ENCODE measurements at places on chromosomes 11 and 22.

DNA sequence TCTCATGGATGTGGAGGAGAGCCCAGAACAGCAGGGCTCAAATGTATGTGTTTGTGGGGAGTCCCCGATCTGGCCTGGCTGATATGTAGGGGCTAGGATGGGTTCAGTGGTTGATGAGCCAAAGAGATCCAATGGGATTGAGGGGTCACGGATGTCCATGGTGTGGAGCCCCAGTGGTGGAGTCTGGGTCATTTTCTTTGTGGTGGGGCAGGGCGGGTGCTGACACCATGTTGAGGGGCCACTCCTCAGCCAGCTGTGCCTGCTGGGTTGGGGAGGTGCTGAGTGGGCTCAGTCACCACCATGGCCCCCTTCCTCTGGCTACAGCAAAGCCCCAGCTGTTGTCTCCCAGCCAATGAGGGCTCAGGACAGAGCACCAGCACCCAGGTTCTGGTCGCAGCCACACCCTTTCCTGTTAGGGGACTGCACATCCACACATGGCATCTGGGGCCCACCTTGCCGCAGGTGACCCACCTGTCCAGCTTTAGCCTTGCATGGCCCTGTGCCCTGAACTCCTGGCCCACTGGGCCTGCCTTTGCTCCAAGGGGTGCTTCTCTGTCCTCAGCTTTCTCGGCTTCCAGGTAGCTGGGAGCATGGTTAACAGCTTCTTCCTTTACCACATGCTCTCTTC lies 3.2 kb upstream of the GNAZ start:
- DNase-seq: no peak

DNA sequence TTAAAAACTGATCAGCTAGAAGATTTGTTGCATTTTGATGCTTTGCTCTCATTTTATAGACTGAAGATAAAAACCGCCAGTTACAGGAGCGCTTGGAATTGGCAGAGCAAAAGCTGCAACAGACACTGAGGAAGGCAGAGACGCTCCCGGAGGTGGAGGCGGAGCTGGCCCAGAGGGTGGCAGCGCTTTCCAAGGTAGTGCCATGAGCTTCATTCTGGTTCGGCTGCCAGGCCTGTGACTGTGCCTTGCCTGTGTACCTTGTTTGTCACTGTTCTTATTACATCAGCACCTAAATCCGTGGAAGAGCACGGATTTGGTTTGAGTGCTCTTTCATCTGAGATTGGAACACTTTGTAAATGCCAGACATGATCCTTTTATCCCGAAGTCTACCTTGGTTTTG lies 61.4 kb downstream of the PPFIA1 start:
- DNase-seq: no peak

GRCh38 chr22:42632096-42632495 lies 8.3 kb downstream of the ATP5MGL start:
- no peak for DNase-seq

DNA sequence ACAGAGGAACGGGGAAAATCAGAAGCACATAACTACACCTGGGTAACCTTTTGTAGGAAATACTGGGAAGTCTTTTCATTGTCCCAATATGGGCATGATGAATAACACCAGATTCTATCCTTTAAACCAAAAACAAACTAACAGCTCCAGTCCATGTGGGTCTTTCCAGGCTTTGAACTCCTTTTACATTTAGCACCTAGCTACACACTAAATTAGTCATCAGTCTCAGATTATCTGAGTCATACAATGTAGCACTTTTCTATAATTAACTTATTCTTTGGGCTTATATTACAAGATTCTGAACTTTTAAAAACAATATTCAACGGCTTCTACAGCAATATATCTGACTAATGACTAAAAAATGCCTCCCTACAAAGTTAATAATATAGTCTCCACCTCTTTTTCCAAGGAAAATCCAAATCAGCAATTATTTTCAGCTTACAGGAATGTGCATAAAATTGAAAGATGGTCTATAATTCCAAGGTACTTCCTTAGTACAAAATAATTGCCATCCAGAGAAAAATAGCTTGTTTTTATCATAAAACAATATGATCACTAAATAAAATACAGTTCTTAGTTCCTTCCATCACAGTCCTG lies 26.3 kb downstream of the STK33 start:
- no peak for DNase-seq

DNA sequence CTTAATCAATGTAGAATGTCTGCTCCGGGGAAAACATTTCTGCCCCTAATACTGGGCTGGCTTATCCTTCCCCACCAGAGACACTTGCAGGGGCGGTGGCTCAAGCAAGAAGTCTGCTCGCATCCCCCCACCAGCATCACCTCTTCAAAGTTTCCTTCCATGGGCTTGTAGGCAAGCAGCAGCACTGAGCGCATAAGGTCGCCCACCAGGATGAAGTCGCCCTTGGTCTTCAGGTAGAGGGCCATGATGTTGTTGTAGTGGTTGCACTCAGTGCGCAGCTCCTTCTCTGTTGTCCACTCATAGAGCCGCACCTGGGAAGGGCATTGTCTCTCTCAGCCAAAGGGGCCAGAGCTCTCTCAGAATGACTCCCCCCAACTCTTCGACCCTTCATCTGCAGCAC lies 8.6 kb upstream of the VWCE start:
- no peak for DNase-seq

DNA sequence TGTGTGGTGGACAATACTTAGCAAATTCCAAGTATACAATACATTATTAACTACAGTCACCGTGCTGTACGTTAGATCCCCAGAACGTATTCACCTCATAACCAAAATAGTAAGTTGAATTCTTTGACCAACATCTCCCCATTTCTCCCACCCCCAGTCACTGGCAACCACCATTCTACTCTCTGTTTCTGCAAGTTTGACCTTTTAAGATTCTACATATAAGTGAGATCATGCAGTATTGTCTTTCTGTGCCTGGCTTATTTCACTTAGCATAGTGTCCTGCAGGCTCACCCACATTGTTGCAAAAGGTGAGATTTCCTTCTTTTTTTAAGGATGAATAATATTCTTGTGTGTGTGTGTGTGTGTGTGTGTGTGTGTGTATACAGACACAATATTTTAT lies 59.1 kb downstream of the IRAG1 start:
- no peak for DNase-seq

DNA sequence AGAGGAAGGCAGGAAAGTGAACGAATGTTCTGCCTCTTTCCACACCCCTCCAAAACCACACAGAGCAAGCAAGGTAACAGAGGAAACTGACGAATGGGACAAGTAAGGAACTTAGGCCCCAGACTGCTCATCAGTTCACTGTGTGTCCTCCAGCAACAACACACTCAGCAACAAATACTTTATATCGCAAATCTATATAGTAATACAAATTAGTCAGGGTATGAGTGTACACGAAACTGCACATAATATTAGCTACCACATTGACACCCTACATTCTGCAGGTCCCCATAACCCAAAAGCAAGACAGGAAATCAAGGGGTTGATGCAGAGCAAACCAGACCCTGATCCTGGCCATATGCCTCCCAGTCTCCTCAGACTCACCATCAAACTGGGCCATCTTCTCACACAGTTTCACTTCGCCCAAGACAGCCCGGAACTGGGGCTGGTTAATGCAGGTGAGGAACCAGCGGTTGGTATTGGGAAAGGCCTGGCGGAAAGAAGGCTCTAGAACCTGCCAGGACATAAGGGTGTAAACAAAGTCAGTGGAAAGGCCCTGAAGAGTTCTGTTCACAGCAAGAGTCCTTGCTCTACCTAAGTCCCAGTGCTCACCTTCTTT lies 6.6 kb downstream of the EEF1G start:
- no peak for DNase-seq

DNA sequence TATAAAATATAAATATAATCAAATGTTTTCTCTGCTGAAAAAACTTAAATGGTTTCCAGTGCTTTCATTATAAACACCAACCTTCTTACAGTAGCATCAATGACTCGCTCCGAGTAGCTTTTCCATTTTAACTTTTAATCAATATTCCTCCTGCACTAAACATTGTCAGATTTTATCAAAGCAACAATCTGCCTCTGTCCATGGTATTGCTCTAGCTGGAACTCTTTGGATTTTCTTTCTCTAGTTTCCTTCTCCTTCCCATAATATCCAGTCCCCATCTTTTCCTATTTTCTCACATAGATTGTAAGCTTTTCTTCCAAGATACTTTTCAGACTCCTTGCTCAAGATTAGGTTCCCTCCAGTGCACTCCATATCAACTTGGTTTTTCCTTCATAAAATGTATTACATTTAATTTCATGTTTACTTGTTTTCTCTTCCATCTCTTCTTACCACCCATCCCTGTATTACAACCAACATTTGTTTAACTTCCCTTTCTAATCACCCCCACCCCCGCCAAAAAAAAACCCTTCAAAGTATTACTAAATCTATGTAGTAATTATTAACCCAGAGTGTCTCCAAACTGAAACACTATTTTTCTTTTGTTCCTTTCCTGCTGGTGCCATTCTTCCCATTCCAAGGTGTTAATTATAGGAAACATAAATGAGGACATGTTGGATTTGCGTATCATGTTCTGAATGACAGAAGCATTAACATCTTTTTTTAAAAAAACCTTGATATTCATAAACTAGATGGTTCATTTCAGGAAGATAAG lies 716.5 kb downstream of the NELL1 start:
- DNase-seq: no peak

DNA sequence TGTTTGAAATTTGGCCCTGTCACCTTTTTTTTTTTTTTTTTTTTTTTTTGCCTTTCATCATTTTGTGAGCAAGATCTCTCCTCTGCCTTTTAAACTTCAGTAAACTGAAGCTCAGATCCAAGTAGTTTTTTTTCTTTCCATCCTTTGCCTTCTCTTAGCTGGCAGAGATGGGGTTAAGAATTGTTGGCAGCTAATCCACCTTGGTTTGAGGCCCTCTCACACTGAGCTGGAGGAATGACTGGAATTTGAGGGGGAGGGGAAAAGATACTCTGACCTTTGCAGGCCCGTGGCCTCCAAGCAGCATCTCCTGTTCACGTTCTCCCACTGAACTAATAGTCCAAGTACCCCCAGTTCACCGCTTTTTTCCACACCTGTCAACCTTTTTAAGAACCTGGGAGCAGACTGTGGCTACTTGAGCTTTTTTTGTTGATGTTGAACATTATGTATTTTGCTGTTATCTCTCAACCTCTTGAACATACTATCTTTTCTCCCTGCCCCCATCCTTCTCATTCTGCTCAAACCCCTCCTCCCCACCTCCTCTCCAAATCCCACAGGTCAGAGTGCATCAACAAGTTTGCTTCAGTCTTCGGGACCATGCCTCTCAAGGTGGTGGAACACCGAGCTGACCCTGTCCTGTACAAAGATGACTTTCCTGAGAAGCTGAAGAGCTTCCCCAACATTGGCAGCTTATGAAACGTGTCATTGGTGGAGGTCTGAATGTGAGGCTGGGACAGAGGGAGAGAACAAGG lies 66.2 kb downstream of the ALX4 start:
- no peak for DNase-seq

GRCh38 chr11:59154610-59155009 lies 12.0 kb downstream of the FAM111A start:
- no peak for DNase-seq

- DNase-seq: no peak
Measured at GRCh38 chr11:108909041-108909440, 244.2 kb downstream of the DDX10 start.

DNA sequence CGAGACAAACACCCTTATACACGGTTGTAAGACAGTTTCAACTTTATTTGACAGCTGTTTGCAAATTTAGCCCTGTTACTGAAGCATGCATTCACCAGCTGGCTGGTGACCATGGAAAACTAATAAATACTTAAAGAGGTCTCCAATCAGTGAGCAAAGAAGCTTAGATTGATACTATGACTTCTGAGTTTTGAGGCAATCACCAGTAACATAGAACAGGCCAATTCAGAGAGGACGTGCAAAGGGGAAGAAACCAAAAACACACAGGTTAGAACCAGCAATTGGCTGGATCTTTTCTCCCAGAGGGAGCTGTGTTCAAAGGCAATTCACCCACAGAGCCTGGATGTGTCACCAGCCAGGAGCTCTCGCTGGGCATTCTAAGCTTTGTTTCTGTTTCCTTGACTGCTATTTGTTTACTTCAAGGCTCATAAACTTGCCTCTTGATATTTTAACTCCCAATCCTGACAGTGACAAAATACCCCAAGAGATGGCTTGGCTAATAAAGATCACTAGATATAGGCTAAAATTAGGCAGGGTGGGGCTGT lies 113.6 kb upstream of the MTMR2 start:
- no peak for DNase-seq
